ENCODE measurements at places on chromosomes 7 and 10.

GRCh38 chr10:51358227-51358626 is 283.9 kb downstream of the PRKG1 start:
- DNase-seq, result no peak

DNA sequence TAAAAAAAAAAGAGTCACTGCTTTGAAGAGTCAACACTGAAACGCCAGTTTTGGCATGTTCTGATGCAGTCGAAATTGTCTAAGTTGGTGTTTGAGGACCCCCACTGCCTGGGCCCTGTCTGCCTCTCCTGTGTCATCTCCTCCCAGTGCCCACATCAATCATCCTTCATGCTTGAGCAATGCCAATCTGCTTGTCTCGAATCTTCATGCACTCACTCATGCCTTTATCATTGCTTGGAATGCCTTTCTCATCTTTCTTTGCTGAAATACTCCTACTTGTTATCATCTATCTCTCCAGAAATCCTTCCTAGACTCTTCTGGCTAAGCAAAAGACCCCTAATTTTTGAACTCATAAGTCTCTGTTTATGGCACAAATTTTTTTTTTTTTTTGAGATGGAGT is 42.1 kb upstream of the PLPP4 start:
- no peak for DNase-seq

DNA sequence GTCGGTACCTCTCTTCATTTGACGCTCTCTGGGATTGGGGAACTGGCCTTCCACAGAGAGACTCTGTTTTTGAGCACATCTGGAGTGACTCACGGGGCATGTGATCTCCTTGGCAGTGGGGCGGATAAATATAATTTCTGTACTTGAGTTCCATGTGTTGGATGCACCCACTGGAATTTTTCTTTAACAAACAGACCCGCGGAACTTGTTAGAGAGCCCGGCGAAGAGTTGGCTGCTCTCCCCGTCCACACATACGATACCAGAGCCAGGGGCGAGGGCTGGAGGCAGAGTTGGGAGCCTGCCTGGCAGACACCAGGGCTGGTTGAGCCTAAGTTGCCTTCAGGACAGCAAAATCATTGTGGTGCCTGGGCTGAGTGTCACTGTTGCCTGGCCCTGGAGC is at the start of gene FAM180A:
TSS of gene FAM180A (minus strand) at position 44 of the 400 bp plus-strand sequence. CDS start 233 bp downstream, outside the sequence.
- no peak for DNase-seq

GRCh38 chr7:54932818-54933543 is 85.8 kb upstream of the EGFR start:
- no peak for DNase-seq

- DNase-seq, result no peak
Measured at GRCh38 chr10:122561212-122561611, 658 bp downstream of the DMBT1 start.

Data from inflammatory macrophage (primary cell).